ENCODE measurements at places on chromosomes 12 and 14. TPM values are rescaled to one million over a fixed set of nuclear protein-coding genes. Genes with fewer than 3 reads are reported as not detected.

GRCh38 chr12:52313926-52314325, 7.3 kb downstream of the KRT83 start:
- no peak for DNase-seq

CARMIL3 gene
- total RNA-seq: 0.05 TPM

- DNase-seq: no peak
Observed at GRCh38 chr12:14275886-14276285, 89.6 kb upstream of the ATF7IP start.

NEUROD4 gene
- total RNA-seq: not detected

CIDEB gene
- not detected for total RNA-seq

DNA sequence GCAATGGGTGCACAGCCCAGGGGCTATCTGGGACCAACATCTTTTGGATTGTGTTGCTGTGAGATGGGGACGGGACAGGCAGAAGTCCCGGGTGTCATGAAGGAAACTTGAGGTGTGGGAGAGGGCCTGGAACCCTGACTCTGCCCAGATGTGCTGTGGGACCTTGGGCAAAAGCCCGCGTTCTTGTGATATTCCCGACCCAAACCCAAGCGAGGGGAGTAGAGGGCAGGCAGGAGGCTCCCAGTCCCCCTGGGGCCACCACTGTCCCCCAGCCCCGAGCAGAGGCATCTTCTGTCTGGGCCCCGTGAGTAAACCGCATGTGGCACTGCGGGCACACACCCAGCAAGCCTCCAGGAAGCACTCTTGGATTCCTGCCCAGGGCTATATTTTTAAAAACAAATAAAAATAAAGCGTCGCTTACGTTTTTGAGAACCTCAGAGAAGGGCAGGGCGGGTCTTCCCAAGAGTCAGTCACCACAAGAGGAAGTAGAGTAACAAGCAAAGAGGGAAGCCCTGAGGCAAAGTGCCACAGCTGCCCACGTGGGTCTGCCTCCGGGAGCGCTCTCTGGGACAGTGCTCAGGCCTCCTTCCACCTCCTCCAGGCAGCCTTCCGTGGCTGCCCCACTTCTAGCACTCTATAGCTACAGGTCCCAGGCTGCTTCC, 39.5 kb downstream of the BEGAIN start:
- DNase-seq: peak; percentile 73

FSCB gene
- not detected for total RNA-seq

- DNase-seq: no peak
Observed at GRCh38 chr12:107511292-107511691, 174.3 kb upstream of the PWP1 start.

GRCh38 chr14:68834816-68835215, 41.9 kb upstream of the ZFP36L1 start:
- no peak for DNase-seq

TMEM30B gene
- not detected for total RNA-seq

DNA sequence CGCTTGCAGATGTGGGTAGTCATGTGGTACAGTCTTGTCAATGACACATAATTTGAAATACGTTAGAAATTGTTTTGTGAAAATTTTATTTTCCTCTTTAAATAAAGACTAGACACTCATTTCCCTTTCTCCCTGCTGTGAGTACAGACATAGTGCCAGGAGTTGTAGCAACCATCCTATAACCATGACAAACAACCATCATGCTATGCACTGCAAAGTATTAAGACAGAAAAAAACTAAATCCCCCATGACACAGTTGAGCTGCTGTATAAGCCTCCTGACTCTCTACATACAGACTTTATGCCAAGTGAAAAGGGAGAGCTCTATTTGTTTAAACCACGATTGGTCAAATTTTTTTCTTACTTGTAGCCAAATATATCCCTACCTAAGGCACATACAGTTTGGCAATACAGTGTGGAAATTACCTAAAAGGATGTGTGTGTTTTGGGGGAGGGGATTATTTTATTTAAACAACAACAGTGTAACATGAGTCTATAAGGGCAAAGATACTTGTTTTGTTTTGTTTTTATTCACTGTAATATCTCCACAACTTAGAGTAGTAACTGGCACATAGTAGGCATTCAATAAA, 45.0 kb upstream of the KRR1 start:
- no peak for DNase-seq

PRH2 gene
- total RNA-seq: not detected

KRT75 gene
- 0.07 TPM for total RNA-seq

PMCH gene
- total RNA-seq: not detected

RBP5 gene
- total RNA-seq: not detected

TAS2R9 gene
- total RNA-seq: not detected

DNA sequence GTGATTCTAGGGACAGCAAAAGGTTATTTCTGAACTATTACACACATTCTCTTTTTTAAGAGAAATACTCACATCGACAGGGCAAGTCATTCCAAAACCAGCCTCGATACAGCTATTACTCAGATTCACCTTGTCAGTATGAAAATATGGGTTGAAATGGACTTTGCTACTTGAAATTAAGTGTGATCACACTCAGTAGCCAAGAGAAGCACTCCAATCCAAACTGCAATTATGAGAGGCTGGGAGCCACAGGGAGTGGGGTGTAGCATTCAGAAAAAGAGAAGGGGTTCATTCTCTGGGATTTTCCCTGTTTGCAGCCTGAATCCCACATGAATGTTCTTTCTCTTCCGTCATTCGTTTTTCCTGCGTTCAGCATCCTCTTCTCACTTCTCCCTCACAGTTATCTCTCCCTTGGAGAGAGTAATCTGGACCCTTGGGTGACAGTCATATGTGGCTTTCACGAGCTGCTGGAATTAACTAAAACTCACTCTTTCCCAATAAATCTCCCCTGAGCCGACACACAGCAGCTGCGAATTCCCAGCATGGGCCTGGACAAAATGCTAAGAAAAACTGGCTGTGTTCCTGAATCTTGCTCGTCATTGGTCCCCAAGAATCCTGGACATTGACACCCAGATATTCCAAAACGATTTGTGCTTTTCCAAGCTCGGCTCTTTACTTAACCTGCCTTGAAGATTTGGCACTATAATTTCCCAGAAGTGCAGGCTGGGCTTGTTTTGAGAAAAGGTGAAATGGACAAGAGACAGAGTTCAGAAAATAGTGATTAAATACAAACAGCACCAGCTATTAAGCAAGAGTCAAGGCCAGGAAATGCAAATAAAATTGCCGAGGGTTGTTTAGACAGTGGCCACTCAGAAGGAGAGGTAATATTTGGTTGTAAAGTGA, 199.5 kb upstream of the PLEKHG7 start:
- no peak for DNase-seq

GRCh38 chr14:106579084-106579483, 1052.7 kb downstream of the TMEM121 start:
- DNase-seq: no peak

GRCh38 chr12:65561798-65562382, 262.4 kb upstream of the HMGA2 start:
- peak; percentile 96 for DNase-seq

ABHD12B gene
- total RNA-seq: not detected

LALBA gene
- not detected for total RNA-seq

DNA sequence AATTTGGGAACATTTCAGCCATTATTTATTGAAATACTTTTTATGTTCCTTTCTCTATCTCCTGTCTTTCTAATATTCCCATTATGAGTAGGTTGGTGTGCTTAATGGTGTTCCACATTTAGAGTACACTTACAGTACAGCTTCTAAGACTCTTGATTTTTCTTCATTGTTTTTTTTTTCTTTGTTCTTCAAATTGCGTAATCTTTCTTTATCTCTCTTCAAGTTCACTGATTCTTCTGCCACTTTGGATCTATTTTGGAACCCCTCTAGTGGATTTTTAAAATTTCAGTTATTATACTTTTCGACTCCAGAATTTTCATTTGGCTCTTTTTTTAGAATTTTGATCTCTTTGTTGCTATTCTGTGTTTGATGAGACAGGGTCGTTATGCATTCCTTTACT, 157.7 kb downstream of the ADGRD1 start:
- no peak for DNase-seq

DNA sequence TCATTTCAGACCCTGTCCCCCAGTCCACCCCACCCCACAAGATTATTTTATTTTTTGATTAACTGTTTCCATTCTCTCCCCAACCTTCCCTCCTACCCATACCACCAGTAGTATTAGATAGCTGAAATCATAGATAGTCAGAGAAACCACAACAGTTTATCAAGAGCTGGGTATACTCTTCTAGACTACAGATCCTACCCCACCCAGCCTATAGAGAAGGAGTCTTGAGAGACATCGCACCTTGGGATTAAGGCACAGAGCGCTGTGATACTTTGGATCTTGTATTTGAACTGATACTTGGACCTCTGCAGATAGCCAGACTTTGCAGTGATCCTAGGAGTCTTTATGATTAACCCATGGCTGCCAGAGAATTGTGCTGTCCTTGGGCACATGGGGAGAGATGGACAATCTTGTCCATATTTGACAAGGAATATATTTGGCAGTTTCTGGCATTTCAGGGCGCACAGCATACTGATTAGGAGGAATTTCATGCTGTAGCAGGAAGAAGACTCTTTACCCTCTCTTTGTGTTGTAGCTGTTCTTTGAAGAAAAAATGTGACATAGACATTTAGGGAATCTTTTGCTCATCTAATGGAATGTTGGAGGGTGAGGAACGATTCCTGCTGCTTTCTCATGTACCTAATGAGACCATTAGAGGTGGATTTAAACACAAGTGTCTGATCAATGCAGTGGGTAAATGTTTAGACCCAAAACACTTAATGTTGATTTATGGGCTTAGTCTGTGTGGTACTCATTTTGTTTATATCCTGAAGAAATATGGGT, 982 bp downstream of the RBMS2 start:
- peak; percentile 20 for DNase-seq

DNA sequence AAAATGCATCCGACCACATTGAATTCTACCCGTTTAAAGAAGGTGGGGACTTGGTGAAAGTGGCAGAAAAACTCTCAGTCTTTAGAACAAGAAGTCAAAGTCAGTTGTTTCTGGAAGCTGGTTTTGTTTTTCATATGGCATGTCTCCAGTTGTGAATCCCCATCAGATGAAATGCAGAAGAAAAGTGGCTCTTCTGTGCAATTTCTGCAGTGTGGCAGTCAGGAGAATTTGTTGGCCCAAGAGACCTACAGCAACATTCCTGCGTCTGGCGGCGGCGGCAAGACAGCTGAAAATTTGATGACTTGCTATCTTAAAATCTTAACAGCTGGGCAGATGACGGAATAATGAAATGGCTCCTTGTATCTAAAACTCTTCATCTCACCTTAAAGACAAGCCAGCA, 201.5 kb downstream of the FOXN3 start:
- no peak for DNase-seq

NR4A1 gene
- 3.3 TPM for total RNA-seq

- no peak for DNase-seq
Observed at GRCh38 chr12:112980491-112981158, 2.3 kb downstream of the OAS2 start.

DNA sequence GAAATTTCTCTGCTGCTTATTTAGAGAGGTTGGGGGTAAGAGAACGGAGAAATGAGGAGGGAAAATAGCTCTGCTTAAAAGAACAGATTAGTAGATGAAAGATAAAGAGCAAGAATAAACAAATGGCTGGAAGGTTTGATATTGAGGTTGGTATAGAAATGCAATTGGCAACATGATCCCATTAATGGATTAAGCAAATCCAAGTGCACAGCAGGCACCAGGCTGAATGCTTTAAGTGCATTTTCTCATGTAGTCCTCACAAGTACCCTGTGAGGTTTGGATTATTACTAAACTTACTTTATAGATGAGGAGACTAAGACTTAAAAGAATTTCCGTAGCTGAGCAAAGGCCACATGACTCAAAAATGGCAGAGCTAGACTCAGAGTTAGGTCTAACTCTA, 76.9 kb upstream of the ATF1 start:
- DNase-seq: no peak

RFX4 gene
- not detected for total RNA-seq

CLSTN3 gene
- total RNA-seq: 8.5 TPM

NELL2 gene
- 0.72 TPM for total RNA-seq

DNA sequence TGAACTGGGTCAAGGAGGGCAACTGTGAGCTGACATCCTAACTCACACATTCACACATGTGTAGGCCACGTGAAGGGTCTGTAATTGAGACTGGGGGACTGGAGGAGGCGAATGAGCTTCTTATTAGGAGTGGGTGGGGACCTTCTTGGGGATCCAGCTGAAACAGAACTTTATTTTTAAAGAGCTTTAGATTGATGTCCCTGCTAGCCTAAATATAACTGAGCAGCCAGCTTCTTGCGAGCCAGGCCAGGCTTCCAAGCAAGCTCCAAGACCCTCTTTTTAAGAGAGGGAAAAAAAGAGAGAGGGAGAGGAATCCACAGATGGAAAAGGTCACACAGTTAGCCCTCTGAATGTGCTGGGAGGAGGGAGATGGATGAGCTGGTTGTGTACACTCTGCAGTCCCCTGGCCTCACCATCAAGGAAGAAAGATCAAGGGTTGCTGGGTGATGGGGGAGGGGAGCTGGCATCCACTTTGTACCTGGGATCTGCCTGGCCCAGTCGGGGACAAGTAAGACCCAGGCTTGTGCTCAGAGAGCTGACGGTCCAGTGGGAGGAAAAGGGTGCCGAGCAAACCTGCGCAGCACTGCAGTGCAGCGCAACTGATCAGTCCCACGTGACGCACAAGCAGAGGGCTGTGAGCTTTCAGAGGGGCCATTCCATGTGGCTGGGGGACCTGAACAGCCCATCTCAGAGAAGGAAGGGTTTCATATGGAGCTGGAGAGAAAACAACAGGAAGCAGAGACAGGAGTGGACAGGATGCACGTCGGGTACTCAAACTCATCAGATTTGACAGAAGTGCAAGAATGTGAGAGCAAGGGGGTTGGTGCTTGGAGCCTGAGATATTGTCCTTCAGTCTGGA, 154.5 kb downstream of the ZFP36L1 start:
- DNase-seq: no peak

DNA sequence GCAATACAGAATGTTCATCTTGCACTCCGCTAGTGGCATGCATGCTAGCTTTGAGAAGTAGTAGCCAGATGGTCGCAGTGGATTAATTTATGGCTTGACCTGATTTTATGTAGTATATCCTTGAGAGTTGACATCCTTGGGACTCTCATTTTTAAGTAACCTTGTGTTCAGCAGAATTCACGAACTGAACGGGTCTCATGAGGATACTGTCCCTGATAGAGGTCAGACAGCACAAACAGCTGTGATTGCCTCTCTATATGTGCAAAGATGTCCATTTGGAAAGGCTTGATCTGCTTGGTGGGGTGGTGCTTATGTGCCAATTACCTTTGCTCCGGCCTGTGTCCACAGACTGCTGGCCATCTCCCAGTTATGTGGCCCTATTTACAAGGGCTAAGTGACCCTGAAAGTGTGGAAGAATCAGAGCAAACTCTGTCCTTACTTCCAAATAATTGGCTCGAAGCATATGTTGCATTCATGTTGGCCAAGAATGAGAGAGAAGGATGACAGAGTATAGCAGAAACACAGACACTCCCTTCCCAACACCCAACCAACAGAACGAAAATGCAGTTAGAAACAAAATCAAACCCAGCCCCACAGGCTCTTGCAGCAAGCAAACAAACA, 167.1 kb downstream of the CRADD start:
- DNase-seq: no peak

- no peak for DNase-seq
Observed at GRCh38 chr12:81958406-81958805, 199.3 kb upstream of the PPFIA2 start.

GRCh38 chr12:120620624-120621023, 19.8 kb upstream of the CABP1 start:
- no peak for DNase-seq
